Activated T-cell treated with anti-CD3 and anti-CD28 coated beads, Interleukin-2, amount 50 U/mL, for 48 hours (primary cell): ENCODE measurements at places on chromosomes 2 and 18.

GRCh38 chr2:161416708-161417437, 776 bp downstream of the TBR1 start:
- DNase-seq: peak; percentile 47

- DNase-seq: no peak
These were observed 30.6 kb downstream of the R3HDM1 start for GRCh38 chr2:135561925-135562324.

GRCh38 chr18:45325778-45326177, 289.5 kb upstream of the SLC14A2 start:
- no peak for DNase-seq

GRCh38 chr2:131145040-131145439, 39.9 kb downstream of the PLEKHB2 start:
- no peak for DNase-seq

DNA sequence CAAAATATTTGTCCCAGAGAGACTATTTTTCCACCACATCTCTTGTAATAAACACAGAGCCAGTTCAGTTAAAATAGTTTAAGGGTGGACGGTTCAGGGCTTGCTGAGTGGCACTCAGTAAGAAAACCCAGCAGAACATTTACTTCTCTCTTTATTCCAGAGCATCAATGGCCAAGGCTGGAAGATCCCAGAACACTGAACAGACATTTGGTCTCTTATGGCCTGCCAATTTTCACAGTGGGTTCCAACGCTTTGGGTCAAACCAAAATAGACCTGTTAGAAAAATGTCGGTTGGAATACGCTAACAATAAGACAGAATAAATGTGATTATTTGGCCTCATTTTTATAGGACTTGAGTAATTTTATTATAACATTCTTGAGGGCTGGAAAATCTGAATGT, 580.3 kb upstream of the TMEFF2 start:
- no peak for DNase-seq

DNA sequence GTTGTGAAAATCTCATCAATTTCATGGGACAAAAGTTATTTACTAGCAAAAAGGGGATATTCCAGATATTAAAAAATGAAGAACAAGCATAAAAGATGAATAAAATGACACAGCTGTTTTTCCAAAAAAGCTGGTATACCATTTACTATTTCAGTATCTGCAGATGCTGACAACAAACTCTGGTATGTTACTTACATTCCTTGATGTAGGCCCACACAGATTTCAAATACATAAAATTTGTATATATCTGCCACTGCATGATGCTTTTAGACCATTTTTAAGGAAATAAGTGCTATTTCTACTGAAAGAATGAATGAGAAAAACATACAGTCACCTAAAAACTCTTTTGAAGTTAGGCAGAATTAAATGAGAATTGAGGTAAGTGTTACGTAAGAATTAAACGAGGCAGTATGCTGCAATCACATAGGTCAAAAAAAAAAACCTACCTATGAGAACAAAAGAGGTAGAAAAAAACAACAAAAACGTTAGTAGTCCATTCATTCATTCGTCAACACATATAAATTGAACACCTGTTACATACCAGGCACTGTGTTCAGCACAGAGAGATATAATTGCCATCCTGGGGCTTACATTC, 32.5 kb downstream of the ARL5A start:
- DNase-seq: no peak

GRCh38 chr18:55248495-55248894, 289.2 kb upstream of the CCDC68 start:
- no peak for DNase-seq

DNA sequence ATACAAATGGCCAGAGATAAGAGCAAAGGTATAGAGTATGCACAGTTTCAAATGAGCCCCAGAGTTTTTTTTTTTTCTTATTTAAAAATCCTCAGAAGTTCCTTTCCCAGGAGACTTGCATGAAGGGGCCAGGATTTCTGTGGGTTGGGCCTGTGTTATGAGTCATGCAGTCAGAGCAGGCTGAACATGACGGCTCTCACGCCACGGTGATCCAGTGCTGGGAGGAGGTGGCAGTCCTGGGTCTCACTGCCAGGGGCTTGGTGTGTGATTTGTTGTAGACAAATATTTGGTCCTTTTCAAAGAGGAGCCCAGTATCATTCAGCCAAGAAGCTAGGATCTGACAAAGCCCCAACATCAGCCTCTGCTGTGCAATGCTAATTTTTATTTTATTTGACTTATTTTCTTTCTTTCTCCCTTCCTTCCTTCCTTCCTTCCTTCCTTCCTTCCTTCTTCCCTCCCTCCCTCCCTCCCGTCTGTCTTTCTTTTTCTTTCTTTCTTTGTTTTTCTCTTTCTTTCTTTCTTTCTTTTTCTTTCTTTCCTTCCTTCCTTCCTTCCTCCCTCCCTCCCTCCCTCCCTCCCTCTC, 10.4 kb upstream of the KCNE4 start:
- no peak for DNase-seq

DNA sequence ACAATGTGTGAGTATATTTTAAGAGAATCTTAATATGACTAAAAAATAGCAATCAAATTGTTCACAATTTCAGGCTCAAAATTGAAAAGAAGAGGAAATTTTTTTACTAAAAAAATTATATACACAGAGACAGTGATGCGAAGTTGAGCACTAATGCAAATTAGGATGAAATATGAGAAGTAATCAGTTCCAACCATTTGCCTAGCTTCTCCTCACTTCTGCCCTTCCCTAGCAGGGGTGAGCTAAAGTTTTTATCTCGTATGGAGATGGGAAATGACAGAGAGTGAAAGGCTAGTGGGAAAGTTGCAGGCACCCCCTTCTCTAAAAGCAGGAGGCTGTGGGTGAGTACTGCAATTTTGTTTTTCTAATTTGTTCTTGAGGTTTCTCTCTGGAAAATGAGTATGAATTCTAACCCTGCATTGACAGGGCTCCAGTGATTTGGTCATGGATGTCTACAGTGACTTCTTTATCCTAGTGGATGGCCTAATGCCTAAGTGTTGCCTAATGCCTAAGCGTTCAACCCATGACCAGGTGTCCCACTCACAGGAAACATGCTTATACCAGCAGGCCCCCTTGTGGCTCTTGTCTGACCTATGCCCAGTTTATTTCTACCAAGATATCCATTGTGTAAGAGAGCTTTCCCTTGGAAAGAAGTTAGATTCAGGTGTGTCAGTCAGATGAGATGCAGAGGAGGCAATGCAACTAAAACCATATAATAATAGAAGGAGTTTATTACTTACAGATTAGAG, 78.0 kb upstream of the HNMT start:
- DNase-seq: no peak
